ENCODE measurements at places on chromosomes 3 and 15.

- no peak for DNase-seq
These were observed 969.4 kb downstream of the ROBO1 start for GRCh38 chr3:78798266-78798832.

DNA sequence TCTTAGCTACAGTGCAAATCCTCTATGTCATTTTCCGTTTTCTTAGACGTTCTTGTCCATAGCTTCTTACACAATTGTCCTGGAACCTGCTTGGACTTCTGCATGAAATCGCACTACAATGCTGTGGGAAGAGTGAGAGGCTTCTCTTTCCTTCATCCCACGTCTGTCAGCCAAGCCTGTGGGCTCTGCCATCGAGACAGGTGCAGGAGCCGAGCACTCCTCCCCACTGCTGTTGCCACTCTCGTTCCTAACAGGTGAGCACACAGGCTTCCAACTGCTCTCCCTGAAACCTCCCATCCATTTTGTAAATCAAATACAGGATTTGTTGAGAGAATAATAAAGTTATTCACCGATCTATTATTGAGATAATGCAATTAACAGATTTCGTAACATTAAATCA lies 23.5 kb downstream of the ZXDC start:
- no peak for DNase-seq

- DNase-seq: no peak
These were observed 211.8 kb downstream of the TBC1D2B start for GRCh38 chr15:77865701-77866100.

DNA sequence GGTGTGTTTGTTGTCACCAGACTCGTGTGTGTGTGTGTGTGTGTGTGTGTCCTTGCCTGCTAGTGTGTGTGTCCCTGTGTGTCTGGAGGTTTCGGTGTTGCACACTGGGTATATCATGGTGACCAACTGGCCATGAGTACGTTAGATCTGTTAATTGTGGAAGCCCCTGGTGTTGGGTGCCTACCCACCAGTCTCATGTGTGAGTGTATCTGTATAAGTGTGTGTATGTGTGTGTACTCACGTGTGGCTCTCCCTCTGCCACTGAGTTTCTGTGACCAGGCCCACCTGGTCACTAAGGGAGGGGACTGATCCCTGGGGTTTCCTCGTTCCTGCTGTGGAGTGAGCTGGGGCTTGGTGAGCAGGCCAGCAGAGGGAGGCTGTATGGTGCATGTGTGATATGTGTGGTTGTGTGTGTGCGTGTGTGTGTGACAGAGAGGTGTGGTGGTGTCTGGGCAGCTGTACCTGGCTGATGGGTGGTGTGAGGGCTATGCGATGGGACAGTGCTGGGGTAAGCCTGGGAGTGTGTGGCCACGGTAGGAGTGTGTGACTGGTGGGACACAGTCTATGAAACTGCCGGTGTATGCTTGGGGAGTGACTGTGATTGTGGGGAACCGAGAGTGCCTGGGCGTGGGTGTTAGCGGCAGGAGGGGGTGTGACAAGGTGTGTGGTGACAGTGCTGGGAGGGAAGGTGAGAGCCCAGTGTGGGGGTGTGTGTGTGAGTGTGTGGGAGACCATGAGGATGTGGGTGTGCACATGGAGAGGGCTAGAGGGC lies 1.8 kb downstream of the PRKCD start:
- DNase-seq: no peak

DNA sequence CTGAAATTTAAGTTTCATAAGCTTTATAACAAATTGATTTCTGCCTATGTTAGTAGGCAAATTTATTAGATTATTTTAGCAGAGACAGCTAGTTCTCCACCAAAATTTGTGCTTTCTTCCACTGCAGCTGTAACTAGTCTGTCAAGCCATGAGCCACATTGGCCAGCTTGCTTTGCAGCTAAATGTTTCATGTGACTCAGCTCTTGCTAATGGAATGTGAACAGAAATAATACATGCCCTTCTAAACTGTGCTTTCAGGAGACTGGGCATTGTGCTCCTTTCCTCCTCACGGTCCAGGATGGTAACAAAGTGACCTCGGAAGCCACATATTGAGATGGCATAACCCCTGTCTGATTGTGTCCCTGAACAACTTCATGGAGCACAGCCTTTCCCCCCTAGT lies 51.3 kb upstream of the KPNA4 start:
- peak; percentile 77 for DNase-seq

DNA sequence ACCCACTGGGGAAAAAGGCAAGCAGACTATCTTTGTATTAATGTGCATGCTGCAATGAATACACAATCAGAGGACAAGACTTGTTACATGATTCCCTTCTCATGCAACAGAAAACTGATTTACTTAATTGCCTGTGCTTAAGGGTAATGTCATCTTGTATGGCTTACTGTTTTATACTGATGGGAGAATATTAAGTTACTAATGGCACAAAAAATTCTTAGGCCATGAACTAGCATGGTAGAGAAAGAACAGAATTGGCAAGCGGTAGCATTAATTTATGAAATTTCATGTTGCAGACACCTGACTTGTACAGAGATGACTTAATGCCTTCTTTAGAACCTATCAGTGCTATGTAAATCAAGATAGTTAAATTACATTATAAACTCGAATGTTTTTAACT lies 282.3 kb downstream of the CNTN3 start:
- no peak for DNase-seq
